ENCODE measurements at places on chromosomes 4 and X. TPM values are rescaled to one million over a fixed set of nuclear protein-coding genes. Genes with fewer than 3 reads are reported as not detected.

DNA sequence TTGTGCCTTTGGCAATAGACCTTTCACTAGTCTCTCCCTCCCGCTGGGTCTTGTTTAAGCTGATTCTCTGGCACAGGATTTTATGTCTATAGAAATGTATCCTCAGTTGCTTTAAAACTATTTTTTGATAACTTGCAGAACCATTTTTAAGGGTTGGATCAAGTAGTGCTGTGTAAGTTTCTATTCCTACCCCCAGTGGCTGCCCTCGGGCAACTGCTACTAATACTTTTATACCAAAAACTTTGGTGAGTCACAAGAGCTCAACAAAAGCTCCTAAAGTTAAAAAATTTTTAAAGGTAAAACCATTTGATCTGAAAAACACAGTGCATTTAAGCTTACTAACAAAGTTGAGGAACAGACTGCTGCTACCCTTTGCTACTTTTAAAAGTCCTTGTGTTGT lies 1460.6 kb upstream of the PCDH7 start:
- no peak for DNase-seq

- no peak for DNase-seq
These were observed 234.2 kb upstream of the MID1 start for GRCh38 chrX:10854594-10854993.

Gene DRD5
- total RNA-seq: not detected

- DNase-seq: no peak
These were observed 5.1 kb downstream of the IL3RA start for GRCh38 chrX:1341545-1342184.

- no peak for DNase-seq
These were observed 63.3 kb downstream of the MOSPD2 start for GRCh38 chrX:14936561-14936960.

GRCh38 chrX:123920105-123920785 lies 41.3 kb upstream of the STAG2 start:
- DNase-seq: no peak

Gene PNCK
- total RNA-seq: 7.6 TPM

Gene ADAMTS3
- total RNA-seq: 0.75 TPM

- DNase-seq: no peak
These were observed 64.9 kb downstream of the HMGB2 start for GRCh38 chr4:173269280-173269679.

DNA sequence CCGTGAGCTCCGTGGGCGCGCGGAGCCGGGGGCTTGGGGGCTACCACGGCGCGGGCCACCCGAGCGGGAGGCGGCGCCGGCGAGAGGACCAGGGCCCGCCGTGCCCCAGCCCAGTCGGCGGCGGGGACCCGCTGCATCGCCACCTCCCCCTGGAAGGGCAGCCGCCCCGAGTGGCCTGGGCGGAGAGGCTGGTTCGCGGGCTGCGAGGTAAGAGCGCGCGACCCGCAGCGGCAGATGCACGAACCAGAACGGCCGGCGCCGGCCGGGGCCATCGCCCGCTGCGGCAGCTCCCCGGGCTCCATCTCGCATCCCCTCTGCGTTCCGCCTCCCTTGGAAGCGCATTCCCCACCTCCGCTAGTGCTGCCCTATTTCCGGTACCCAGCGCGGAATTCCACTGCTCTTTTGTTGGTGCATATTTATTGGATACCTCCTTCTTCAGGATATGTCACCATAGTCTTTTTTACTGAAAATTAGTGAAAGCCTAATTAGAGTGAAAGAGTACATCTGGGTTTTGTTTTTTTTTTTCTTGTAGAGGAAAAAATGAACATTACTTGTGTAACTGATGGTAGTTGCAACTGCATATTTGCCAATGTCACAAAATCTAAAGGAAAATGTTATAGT lies 797 bp downstream of the PKD2 start:
- peak; percentile 77 for DNase-seq

DNA sequence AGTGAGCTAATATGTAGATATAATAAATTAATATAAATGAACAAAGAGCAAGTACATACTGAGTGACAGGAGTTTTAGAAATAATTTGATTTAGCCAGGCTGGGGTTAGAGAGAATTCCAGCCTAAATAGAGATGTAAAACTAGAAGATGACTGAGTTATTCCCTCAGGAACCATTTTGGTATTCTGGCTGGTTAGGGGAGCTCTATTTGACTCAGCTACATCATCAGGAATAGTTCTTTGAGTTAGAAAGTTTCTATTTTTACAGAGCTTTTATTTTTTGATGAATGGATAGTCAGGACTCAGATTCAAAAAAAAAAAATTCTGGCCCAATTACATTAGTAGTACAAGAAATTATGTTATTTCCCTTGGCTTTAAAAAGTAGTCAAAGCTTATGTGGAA lies 180.4 kb upstream of the MID1 start:
- DNase-seq: no peak

Gene PCDH10
- 0.48 TPM for total RNA-seq

Gene MAP7D3
- 15.6 TPM for total RNA-seq

DNA sequence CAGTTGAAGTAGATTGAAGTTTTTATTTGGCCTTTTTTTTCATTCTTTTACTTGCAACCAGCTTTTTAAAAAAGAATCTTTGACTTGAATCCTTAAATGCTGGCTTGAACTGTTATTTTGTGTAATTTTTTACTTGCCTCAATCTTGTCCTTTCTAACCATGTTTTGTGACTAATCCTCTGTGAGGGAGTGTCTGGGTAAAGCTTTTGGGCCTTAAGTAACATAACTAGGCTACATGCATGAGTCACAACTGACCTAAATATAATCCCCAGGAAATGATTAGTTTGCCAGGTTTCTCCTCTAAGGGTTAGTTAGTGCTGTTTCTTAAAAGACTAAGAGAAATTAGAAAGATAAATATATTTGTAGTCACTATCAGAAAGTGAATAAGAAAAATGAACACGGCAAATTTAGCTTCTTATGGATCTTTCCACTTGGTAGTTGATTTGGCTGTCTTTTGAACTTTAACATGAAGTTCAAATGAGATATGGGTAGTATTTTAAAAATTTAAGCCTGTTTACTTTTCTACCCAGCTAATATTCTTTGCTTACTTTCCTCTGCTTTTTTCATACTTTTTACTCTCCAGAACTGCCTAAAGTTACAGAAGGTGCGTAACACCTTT lies 13.0 kb downstream of the EXOC1 start:
- DNase-seq: no peak

Gene VEGFC
- total RNA-seq: 15.0 TPM

Gene TGIF2LX
- total RNA-seq: not detected

Gene CLCN4
- 23.4 TPM for total RNA-seq

DNA sequence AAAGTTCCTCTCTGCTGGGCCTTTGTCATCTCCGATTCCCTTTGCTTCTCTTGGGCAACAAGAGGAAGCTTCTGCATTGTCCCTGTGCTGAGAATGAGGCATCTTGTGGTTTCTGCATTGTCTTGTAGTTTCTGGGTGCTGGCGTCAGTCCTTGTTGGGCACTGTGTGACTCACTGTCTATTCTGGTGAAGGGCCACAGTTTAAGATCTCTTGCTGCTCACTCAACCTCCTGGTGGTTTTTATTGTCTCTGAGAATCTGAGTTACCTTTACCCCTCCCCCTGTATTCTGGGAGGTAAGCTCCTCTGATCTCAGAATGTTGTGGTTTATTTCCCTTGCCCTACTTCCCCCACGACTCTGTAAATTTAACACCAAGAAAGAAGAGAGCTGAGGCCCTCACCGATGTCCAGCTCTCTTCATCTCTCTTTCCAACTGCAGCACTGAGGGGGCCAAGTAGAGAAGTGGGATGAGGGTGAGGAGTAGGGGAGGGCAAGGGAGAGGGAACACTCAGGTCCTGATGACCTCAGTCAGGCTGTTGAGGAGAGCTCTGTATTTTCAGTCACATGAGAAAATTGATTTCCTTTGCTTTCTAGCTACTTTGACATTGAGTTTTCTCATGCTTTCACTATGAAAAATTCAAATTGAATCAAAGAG lies 441.6 kb upstream of the PITX2 start:
- DNase-seq: no peak

Gene CSN1S1
- total RNA-seq: not detected

GRCh38 chr4:34108391-34108790 lies 2135.9 kb downstream of the ARAP2 start:
- DNase-seq: no peak

Gene BEND4
- total RNA-seq: not detected

- DNase-seq: no peak
These were observed 89.7 kb upstream of the NDP start for GRCh38 chrX:44062840-44063239.

Gene UNC5C
- total RNA-seq: 1.7 TPM

GRCh38 chr4:151940291-151940690 lies 179.5 kb upstream of the GATB start:
- no peak for DNase-seq

Gene ABCG2
- total RNA-seq: 4.4 TPM

- DNase-seq: no peak
These were observed 384.9 kb downstream of the CENPC start for GRCh38 chr4:67160394-67160793.

All from cardiac septum (tissue), 1 donor.